AML-193 (cell line): ENCODE measurements at places on chromosomes 2 and 18.

DNA sequence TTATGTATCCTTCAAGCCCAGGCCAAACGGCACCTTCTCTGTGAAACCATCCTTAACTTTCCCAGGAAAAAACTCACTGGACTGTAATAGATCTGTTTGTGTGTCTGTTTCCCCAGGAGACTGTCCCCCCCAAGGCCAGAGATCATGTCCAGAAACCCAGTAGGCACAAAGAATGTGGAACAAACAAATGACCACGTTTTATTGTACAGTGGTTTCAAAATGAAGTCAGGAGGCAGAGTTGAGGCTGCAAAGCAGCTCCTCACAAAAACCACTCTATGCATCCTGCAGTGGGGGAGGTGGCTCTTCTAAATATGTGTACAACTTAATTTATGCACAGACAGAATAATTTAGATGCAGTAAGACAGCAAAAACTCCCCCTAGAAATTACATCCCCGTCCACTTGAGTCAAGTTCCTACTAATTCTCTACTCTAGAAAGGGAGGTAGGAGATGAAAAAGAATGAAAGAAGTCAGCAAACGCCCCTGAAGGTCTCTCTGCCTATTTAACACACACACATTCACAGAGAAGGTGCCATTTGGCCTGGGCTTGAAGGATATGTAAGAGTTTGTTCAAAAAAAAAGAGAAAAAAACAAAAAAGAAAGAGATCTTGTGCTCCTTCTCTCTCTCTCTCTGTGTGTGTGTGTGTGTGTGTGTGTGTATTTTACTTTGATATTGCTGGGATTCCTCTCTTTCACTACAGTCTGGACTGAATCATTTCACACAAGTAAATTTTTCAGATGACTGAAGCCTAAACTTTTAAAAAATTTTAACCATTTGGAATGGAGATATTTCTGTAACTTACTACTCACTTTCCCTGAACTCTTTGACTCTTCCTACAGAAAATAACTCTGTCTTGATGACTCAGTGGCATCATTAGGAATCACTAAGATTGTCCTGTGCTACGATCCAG is 19.5 kb downstream of the BCL2 start:
- no peak for DNase-seq

- no peak for DNase-seq
Observed at GRCh38 chr2:183162362-183162761, 38.1 kb downstream of the NUP35 start.

DNA sequence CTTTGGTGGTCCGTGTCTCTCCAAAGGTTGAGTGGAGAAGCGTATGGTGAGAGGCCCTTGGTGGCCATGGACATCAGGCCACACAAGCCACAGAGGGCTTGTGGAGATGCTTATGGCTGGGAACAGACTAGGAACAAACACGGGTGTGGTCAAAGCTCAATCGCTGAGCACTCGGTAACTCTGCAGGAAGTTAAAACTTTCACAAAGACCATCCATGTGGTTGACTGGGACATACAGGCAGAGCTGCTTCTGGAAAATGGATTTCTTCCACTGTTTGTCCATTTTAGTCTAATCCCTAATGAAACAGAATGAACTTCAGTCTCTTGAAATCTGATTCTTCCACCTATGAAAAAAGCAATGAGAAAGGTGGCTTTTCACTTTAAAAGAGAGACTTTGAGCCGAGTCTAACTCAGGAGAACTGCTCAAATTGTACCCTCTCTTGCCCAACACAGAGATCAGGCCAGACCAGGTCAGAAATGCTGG is 17.7 kb downstream of the GDF7 start:
- no peak for DNase-seq

DNA sequence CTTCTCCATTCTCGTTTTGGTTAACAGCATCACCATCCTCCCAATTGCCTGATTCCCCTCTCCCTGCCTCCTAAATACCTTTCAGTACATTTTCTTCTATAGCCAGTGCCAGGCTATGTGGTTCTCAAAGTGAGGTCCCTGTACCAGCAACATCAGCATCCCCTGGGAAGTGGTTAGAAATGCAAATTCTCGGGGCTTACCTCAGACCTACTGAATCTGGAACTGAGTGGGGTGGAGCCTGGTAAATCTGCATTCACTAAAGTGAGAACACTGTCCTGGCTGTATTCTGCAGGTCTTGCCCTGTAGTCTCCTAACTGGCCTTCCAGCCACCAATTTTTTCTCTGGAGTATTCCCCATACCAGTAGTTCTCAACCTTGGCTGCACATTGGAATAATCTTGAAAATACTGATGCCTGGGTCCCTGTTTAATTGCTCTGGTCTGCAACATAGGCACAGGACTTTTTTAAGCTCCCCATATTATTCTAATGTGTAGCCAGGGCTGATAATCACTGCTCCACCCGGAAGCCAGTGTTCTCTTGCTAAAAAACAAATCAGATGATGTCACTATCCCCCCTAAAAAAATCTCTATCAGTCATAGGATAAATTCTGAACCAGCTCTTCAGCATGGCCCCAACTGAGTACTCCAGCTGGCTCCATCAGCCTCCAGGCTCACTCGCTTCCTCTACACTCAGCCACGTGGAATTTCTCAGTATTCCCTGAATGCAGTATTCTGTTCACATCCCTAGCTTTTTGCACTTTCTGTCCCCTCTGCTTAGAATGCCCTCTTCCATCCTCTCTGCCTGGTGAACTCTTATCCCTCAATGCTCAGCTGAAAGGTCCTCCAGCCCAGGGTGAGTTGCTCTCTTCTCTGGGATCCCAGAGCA is 98.4 kb downstream of the CDK15 start:
- no peak for DNase-seq

- DNase-seq = no peak
Observed at GRCh38 chr18:53509886-53510285, 714.6 kb downstream of the MBD2 start.

- peak; percentile 60 for DNase-seq
Observed at GRCh38 chr2:202635428-202636212, 851 bp downstream of the FAM117B start.

DNA sequence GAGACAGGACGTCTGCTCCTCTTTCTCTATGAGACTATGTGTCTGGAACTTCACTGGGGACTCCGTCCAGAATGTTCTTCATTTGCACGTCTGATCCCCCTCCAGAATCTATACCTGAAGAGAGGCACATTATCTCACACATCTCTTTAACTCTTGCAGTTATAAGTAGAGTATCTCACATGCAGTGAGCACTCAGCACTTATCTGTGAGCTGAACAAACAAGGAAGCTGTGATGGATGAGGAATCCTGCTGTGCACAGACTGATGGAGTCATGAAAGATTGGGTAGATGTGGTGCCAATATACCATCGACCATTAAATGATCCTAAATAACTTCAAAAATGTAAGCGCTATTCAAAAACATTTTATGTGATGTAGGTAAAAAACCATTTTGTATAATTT is 888.3 kb upstream of the CELF4 start:
- no peak for DNase-seq

- DNase-seq = no peak
Observed at GRCh38 chr2:626491-627339, 50.5 kb downstream of the TMEM18 start.

- DNase-seq = no peak
Observed at GRCh38 chr2:229256376-229256775, 14.7 kb downstream of the PID1 start.

- DNase-seq = no peak
Observed at GRCh38 chr2:4047961-4048891, 344.9 kb downstream of the DCDC2C start.

DNA sequence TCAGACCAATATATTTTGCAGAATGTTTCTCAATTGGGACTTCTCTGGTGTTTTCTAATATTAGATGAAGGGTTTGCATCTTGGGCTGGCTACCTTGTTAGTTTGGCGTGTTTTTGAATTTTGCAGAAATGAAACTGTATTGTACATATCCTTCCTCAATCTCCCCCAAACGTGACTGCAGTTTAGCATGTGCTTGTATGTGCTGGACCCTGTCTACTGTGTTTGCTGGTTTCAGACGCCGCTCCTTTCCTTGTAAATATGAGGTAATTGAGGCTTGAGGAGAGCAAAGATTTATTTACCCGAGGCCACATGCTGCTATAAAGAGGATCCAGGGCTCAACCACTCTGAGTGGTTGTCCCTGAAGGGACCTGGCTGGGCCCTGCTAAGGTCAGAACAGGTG is 57.2 kb downstream of the NGEF start:
- DNase-seq = no peak

DNA sequence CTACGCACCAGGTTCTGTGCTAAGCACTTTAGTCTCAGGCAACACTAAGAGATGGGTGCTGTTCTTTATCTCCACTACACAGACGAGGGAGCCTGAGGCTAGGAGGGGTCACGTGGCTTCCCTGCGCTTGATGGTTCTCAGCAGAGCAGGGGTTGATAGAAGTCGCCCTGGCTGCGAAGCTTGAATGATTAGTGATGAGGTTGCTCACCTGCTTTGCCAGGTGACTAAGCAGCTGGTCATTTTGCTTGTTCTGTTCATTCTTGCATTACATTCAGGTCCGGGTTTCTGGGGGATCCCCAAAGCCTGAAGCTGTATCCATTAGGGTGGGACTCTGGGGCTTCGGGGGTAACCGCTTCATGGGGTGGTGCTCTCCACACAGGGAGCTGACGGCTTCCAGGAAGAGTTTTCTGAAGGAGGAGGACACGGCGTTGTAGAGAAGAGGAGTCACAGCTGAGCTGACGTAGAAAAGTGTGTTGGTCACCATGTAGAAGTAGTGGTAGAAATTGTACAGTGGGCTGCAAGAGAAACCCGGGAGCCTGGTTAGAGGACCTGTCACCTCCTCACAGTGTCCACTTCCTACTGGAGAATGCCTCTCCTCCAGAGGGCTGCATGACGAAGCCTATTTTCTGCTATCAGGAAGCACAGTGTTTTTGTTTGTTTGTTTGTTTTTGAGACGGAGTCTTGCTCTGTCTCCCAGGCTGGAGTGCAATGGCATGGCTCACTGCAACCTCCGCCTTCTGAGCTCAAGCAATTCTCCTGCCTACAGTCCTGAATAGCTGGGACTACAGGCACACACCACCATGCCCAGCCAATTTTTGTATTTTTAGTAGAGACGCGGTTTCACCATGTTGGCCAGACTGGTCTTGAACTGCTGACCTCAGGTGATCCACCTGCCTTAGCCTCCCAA is 11.5 kb downstream of the NTSR2 start:
- no peak for DNase-seq

- peak; percentile 97 for DNase-seq
Observed at GRCh38 chr2:29000481-29000880, 19.4 kb downstream of the TOGARAM2 start.

DNA sequence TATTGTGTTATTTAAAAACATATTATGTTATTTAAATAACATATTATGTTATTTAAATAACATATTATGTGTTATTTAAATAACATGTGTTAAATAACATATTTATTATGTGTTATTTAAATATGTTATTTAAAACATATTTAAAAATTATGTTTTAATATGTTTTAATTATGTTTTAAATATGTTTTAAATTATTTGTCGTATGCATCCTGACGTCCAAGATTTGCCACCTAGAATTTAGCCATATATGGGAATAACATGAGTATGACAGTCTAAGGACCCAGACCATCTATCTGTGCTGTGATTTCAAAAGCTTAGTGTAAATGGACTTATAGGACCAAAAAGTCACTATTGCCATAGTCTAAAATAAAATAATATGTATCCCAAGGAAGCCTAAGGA is 484.3 kb upstream of the KLHL29 start:
- DNase-seq = no peak

DNA sequence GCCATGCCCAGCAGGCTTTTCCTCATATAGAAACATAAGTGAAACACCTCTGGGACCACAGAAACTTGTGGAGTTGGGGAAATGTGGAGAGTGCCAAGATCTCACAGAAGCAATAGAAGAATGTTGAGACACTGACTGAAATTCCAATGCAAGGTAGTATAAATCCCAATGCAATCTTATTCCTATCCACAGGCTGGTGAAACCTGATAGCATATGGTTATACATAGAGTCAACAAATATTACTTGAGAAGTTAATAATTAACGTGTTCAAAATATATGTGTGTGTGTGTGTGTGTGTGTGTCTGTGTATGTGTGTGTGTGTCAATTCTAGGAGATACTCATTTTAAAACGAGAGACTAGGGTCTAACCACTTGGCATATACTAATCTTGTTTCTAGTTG is 776.8 kb upstream of the ACVR2A start:
- DNase-seq = no peak

- no peak for DNase-seq
Observed at GRCh38 chr18:52499016-52499415, 159.0 kb downstream of the DCC start.

DNA sequence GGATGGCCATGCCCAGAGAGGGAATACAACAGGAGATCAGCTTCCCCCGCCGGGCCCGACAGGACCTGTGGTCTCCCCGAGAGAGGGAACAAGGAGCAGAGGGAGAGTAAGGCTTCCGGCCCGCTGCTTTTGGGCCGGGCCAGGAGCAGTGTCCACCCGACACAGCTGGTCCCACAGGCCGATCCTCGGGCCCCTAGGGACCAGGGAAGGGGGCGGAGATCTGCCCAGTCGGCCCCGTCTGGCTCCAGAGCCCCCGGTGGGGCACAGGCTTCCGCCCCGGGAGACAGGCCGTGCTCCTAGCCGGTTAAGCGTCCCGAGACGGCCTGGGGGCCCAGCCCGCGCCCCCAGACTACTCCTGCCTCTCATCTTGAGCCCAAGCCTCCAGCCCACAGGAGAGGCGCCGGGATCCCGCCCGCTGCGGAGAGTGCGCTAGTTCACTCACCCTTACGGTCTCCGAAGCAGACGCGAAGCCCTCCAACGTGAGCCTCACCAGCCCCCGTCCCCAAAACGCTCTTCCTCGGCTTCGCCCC is at the start of gene MCFD2:
Gene MCFD2 (minus strand): TSS at position 526 of the 530 bp plus-strand sequence. CDS start 6,635 bp downstream, outside the sequence.
- DNase-seq = no peak

- DNase-seq = no peak
Observed at GRCh38 chr2:149438330-149438960, 108.1 kb downstream of the LYPD6 start.

GRCh38 chr18:42801706-42802105 is 313.8 kb downstream of the RIT2 start:
- DNase-seq = no peak

DNA sequence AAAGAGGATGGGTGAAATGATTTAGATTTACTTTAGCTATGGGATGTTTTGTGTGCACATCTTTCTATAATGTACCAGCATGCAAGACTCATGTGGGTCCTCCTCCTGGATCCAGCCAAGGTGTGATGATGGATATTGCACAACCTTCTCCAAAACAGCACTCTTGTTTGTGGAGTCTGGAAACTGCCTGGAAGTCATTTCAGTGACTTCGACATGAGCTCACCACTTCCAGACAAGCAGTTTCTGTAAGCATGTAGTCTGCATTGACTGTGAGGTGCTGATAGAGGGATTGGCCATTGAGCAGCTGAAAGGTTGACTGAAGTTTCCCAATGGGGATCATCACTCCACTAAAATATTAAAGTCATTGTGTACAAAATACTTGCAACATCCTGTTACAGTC is 154.0 kb downstream of the TRIB2 start:
- no peak for DNase-seq

GRCh38 chr2:219405451-219405850 is 12.7 kb upstream of the DES start:
- no peak for DNase-seq

- DNase-seq = no peak
Observed at GRCh38 chr2:63741884-63742579, 99.7 kb upstream of the UGP2 start.

GRCh38 chr2:66957198-66957597 is 439.9 kb upstream of the ETAA1 start:
- no peak for DNase-seq

GRCh38 chr2:97355887-97356286 is 233.8 kb downstream of the ANKRD36B start:
- DNase-seq = no peak
